Gastroesophageal sphincter (tissue), 4 donors: ENCODE measurements at places on chromosomes 13 and 19.
A peak's percentile ranks its signal among the peaks of the same experiment; 100 is the strongest.

GRCh38 chr13:19981685-19982238, 23.2 kb downstream of the ZMYM2 start:
- H3K4me1 ChIP-seq: peaks cover 20% of the 10 kb centered on the region
- H3K27me3 ChIP-seq: no peaks in the 10 kb centered on the region
- ATAC-seq: no peak
- H3K27ac ChIP-seq: no peak overlapping the region
- H3K36me3 ChIP-seq: no peaks in the 10 kb centered on the region

GRCh38 chr19:37218592-37218935, 550 bp downstream of the ZNF383 start:
- H3K4me3 ChIP-seq: peak overlapping the region; percentile 70
- H3K27me3 ChIP-seq: no peaks in the 10 kb centered on the region
- ATAC-seq: no peak
- peak overlapping the region; percentile 87 for H3K27ac ChIP-seq

GRCh38 chr19:16613841-16614240, 14.2 kb downstream of the MED26 start:
- no peak for ATAC-seq
- H3K27me3 ChIP-seq: no peaks in the 10 kb centered on the region
- no peak overlapping the region for H3K27ac ChIP-seq
- no peaks in the 10 kb centered on the region for H3K36me3 ChIP-seq
- H3K4me3 ChIP-seq: no peak overlapping the region
- no peaks in the 10 kb centered on the region for H3K4me1 ChIP-seq

GRCh38 chr13:49494645-49495044, 1.1 kb upstream of the PHF11 start:
- H3K36me3 ChIP-seq: no peaks in the 10 kb centered on the region
- peak overlapping the region; percentile 63 for H3K4me3 ChIP-seq
- peak overlapping the region; percentile 92 for H3K27ac ChIP-seq
- ATAC-seq: no peak
